ENCODE measurements at places on chromosomes 7 and 10.

DNA sequence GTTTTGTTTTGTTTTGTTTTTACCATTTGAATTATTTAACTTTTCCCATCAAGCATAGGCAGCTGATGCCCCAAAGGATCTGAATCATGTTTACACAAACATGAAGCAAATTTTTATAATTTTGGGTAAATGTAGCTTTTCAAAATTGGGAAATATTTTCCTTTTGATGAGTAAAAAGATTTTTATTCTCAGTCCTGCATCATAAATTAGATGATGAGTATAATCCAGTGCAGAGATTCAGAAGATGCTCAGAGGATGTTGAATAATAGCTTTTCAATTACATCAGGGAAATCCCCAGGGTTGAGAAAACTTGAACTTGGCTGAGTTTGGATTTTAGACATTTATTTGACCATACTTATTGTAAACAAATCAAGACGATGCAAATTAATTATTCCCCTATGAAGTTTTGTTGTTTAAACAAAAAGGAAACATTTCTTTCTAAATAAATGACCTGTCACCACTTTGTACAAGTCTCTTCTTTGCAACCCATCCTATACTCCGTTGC is 121.7 kb downstream of the FAM204A start:
- no peak for DNase-seq

DNA sequence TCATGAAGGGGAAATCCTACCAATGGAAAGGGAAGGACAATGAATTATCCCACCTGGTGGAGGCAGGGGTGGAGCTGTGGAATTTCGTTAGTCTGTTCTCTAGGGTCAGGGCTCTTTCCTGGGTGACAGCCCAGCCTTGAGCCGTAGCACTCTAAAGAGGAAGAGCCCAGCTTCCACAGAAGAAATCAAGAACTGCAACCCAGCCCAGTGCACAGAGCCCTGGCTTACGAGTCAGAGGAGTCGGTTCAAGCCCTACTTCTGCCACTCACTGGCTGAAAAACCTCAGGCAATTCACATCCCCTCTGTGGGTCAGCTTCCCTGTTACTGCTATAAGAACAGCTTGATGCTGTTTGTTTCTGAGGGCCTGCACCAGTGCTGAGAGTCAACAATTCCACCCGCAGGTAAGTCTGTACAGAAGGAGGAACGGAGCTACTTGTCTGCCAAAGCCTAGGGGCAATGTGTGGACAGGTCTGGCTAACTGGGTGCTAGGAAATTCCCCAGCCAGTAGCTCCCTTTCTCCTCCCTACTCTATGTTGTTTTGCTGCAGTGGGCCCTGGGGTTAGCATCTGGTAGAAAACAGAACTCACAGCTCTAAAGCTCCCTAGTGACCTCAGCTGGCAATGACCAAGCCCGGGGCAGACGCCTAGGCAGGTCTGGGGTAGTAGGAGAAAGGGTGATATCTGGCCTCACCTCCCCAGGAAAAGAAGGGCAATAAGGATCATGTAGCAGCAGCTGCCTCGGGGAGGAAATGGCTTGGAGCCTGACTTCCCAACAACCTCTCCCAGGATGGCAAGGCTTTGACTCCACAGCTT is 3.3 kb downstream of the AVPI1 start:
- DNase-seq = no peak

- no peak for DNase-seq
Observed at GRCh38 chr7:46756996-46757395, 824.9 kb downstream of the TNS3 start.

DNA sequence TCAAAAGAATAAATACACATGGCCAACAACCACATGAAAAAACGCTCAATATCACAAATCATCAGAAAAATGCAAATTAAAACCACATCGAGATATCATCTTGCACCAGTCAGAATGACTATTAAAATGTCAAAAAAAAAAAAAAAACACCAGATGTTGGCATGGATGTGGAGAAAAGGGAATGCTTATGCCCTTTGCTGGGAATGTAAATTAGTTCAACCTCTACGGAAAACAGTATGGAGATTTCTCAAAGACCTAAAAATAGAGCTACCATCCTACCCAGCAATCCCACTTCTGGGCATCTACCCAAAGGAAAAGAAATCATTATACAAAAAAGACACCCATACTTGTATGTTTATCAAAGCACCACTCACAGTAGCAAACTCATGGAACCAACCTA is 45.0 kb upstream of the DIP2C start:
- DNase-seq = no peak

DNA sequence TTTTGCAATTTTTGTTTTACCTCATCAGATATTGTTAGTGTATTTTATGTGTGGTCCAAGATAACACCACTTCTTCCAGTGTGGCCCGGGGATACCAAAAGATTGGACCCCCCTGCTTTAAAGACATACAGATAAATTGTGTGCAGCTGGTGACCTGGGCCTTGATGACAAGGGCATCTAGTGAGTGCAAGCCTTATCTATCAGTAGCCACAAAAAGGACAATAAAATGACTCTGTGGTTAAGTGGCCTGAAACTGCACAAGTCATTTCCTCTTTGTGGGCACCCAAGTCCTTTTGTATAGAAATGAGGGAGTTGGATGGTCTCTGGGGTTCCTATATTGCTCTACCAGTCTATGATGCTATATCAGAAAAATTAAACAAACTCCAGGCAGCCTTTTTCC is 98.1 kb downstream of the PARD3 start:
- no peak for DNase-seq

GRCh38 chr7:143315776-143316175 is at the start of gene CLCN1:
Gene CLCN1, plus strand, starts transcription at chr7:143316111. Its CDS starts 102 bp downstream, at chr7:143316213.
- no peak for DNase-seq

DNA sequence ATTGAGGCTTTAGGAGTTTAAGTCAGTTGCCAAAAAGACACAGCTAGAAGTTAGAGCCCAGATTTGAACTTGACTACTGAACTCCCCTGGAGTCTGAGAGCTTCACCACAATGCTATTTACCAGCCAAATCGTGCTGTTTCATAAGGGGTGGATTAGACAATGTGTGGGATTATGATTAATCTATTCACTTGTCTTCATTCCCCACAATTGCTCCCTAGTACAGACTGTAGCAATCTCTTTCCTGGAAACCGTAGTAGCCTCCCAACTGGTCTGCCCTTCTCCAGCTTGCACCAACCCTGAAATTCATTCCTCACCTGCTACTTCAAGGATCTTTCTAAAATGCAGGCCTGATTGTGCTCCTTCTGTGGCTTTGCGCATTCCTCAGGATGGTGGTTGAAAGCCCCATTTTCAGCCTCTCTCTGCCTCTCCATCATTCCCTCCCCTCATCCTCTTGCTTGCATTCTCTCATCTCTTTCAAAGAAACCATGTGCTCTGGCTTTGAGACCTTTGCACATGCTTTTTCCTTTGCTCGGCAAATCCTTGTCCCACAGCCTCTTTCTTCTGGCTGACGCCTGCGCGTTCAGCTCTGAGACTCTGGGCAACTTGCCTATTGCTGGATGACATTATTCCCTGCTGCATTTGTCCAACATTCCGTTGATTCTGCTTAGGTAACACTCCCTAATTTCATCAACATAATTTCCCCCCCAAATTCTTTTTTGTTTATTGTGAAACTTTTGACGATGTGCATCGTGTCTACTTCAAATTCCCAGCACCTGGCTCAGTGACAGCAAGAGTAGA is 145.1 kb downstream of the ADRA2A start:
- DNase-seq = no peak

GRCh38 chr10:103175580-103176285 is 17.3 kb downstream of the NT5C2 start:
- no peak for DNase-seq

DNA sequence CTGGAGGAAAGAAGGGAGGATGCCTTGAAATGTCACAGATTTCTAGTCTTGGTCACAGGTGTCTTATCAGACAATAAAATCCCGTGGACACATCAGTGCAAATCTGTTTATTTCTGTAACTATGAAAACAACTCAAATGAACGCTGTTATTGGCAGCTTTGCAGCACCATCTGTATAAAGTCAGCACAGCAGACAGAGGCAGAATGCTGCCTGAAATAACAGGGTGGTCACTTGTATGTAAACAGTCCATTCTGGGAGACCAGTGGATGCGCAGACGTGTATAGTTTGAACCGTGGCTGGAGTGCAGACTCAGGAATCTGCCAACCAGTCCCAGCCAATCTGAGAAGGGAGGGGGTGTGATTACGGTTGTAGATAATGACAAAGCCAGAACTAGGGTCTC is 54.8 kb downstream of the SEC23IP start:
- DNase-seq = no peak

GRCh38 chr7:832167-832967 is at the start of gene SUN1:
Gene SUN1, plus strand, starts transcription at chr7:832476. Its CDS starts 49 bp downstream, at chr7:832525.
- peak; percentile 45 for DNase-seq

- no peak for DNase-seq
Observed at GRCh38 chr10:100963826-100964225, 5.5 kb upstream of the SEMA4G start.

DNA sequence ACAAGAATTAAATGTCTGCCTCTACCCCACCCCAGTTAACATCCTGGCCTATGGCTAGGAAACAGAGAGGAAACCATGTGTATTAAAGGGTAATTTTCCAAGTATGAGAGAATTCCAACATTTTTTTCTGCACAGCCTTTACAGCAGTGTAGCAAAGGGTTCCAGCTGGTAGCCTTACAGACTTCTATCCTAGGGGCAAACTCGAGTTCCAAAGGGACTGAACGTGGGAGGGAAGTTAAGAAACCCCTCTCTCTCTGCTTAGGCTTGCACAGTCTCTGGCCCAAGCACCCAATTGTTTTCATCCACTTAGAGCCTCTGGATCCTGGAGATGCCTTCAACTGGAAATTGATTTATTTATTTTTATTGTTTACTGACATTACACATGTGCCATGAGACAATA is 60.3 kb downstream of the SLC16A12 start:
- DNase-seq = no peak

GRCh38 chr10:125261491-125262186 is 101.3 kb upstream of the CTBP2 start:
- DNase-seq = no peak

- no peak for DNase-seq
Observed at GRCh38 chr10:97676770-97677581, 10.1 kb downstream of the AVPI1 start.

DNA sequence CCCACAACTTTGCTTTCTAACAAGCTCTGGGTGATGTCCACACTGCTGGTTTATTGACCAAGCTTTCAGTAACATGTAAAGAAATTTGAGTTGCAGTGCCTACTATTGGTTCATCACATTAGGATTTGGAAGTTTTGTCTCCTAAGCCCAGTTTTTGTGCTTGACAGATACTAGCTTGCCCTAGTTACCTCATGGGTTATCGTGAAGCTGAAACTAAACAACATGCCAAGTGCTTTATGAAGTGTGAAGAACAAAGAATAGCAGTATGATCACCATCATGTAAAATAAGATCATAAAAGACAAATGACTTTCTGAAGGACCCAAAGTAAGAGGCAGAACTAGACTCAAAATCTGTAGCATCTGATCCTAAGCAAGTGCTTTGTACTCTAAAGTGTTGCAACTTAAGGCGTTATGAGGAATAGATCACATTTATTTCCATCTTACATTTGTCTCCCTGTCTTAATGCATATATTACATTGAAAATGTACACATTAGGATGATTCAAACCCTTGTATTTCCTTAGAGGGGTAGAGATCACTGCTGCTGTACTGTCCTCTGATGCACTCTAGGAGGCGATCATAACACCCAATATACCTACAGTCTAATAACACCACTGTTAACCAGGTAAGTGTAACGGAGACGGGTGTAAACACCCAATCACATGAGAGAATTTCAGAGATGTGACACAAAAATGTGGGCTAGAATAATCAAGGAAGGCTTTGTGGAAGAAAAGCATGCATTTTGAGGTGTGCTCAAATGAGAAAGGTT is 71.3 kb downstream of the NRCAM start:
- no peak for DNase-seq

GRCh38 chr10:35042783-35043182 is 47.4 kb downstream of the CUL2 start:
- no peak for DNase-seq

GRCh38 chr10:963655-964054 is 24.6 kb upstream of the GTPBP4 start:
- no peak for DNase-seq

- no peak for DNase-seq
Observed at GRCh38 chr7:29490094-29490607, 73.5 kb upstream of the PRR15 start.

DNA sequence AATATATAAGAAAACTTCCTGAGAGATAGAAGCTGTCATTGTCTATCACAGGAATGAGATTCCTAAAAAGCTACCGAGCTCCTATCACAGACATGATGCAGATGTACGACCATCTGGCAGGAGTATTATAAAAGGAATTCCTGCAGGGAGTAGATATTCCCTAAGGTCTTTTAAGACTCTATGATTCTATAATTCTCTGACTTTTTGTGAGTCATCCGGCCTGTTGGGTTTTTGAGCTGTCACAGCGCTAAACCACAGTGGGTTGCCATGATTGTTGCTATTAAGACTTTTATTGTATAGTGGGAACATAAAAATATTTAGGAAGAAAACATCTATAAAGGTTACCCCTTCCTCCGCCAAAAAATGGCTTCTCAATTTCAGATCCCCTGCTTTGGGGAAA is 223.4 kb downstream of the BMPER start:
- DNase-seq = no peak

- DNase-seq = no peak
Observed at GRCh38 chr10:110818311-110819256, 53.1 kb upstream of the PDCD4 start.

DNA sequence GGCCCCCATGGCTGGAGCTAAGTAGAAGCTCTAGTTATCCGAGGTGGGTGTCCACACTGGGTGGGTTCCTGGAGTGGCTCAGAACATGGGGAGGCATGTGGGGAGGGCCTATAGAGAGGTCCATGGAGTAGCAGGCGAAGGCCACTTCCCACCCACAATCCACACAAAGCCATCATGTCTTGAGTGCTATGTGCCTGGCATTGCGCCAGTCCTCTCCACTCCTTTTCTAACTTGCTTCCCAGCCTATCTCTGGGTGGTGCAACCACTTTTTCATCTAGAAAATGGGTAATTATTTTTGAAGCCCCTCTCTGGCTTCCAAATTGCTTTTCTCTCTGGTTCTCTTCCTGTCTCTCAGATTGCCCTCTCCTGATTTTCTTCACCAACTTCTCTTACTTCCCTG is 263.6 kb downstream of the PHTF2 start:
- DNase-seq = no peak

- no peak for DNase-seq
Observed at GRCh38 chr10:132411561-132412253, 14.7 kb downstream of the PWWP2B start.

Measured in stimulated activated CD4-positive, alpha-beta T cell treated with anti-CD3 and anti-CD28 coated beads, Interleukin-15, amount 100 ng/mL, for 1 hour (primary cell).